NCI-H1105 treated with DMSO at 0.1 percent for 48 hours (cell line): ENCODE measurements at places on chromosomes 2 and 18.
A peak's percentile ranks its signal among the peaks of the same experiment; 100 is the strongest.

- DNase-seq: no peak
Measured at GRCh38 chr2:96681540-96681939, 39.0 kb downstream of the FER1L5 start.

GRCh38 chr2:166140932-166141331 lies 13.1 kb upstream of the SCN1A start:
- no peak for DNase-seq

DNA sequence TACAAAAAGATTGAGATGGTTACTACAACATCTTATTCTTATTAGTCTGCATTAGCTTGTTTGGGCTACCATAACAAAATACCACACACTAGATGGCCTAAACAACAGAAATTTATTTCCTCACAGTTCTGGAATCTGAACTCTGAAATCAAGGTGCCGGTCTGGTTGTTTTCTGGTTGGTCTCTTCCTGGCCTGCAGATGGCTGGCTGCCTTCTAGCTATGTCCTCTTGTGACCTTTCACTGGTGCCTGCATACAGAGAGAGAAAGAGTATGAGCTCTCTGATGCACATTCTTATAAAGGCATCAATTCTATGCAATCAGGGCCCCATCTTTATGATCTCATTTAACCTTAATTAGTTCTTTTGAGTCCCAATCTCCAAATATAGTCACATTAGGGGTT lies 696.5 kb downstream of the TDRD15 start:
- no peak for DNase-seq

DNA sequence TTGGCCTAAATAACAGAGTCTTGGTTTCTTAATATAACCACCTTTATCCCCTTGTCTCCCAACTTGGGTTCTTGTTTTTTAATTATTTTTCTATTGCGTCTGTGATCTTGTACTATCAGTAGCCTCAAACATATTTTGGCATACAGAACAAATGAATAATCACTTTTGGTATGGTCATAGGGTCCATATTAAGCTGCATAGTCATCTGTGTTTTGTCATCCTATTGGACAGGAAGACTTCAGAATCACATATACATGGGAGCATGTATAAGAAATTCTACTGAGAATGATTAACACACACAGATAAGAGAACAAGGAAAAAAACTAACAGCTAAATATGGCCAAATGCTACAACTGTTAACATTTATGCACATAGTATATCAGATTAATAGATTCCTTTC lies 126.0 kb downstream of the MEP1B start:
- no peak for DNase-seq

DNA sequence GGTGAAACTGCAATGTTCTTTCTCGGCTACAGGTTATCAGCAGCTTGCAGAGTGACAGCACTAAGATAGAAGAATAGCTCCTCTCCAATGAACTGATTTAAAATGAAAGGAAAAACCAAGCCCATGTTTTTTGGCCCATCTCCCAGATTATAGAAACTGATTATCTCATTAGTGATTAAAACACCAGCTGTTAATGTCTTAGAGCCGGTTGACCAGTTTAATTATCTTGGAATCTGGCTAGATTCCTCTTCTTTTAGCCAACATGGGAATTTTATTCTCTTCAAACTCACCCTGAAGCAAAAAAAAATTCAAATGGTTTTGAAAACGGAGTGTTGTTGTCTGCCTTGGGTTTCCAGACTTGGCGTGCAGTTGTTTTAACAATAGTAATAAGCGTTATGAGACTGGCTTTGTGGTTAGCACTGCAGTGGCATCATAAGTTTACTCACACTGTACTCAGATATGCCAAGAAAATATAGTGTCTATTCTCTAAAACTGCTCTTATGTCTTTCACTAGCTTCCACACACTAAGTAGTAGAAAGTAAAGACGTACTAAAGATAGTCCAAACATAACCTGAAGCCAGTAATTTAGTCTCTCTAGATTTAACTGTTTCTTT lies 665.3 kb downstream of the STK39 start:
- DNase-seq: peak; percentile 75

- DNase-seq: no peak
Measured at GRCh38 chr2:120920454-120921148, 184.9 kb downstream of the GLI2 start.

GRCh38 chr18:37669991-37670534 lies 104.5 kb upstream of the CELF4 start:
- DNase-seq: peak; percentile 94

GRCh38 chr2:63673865-63674533 lies 85.2 kb downstream of the MDH1 start:
- DNase-seq: no peak

DNA sequence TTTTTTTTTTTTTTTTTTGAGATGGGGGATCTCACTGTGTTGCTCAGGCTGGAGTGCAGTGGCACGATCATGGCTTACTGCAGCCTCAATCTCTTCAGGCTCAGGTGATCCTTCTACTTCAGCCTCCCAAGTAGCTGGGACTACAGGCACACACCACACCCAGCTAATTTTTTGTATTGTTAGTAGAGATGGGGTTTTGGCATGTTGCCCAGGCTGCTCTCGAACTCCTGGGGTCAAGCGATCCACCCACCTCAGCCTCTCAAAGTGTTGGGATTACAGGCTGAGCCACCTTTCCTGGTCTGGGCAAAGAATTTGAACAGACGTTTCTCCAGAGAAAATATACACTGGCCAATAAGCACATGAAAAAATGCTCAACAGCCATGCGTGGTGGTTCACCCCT lies 2.9 kb upstream of the SNRNP200 start:
- peak; percentile 16 for DNase-seq
